ENCODE measurements at places on chromosomes 12 and 14. TPM values are rescaled to one million over a fixed set of nuclear protein-coding genes. Genes with fewer than 3 reads are reported as not detected.
A peak's percentile ranks its signal among the peaks of the same experiment; 100 is the strongest.

GRCh38 chr14:55893705-55894104 lies 224.5 kb upstream of the PELI2 start:
- no peak for DNase-seq

GRCh38 chr14:89621791-89622638 lies 205.0 kb upstream of the FOXN3 start:
- no peak for DNase-seq

- DNase-seq: no peak
Observed at GRCh38 chr14:22384167-22384549, 204.9 kb downstream of the DAD1 start.

DNA sequence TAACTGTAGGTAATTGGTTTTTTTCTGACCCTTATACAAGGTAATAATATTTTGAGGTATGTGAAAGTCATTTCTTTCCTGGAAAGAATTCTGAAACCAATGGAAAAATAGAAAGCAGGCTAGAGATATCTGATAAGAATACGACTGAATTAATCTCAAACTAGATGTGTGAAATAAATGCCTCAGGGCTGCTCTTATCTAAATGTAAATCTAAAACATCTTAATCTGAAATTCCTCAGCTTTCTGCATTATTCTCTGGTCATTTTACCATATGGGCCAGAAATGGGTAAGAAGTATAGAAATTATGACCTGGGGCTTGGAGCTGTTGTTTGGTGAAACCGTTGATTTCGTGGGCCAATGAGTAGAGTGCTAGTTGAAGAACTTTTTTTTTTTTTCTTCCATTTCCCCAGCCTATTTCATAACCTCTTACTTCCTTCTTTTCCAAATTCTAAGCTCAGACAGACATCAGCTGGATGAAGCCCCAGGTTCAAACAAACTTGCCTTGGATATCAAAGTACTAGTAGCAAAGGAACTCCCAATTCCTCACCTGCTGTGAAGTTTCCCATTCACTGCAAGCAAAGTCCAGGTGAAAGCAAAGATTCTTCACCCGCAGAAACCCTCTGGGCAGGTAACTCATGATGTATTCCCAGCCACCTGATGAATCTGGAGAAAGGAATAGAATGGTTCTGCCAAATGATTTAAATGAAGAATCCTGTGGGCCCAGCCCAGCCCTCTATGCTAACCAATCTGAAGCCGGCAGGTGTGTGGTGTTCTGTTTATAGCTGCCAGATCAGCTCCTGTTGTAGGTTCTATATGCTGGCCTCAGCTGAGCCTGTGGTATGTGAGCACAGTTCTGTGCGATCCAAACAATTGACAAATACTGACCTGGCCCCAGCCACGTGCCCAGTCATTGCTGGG lies 9.7 kb upstream of the FOS start:
- DNase-seq: peak; percentile 9

DNA sequence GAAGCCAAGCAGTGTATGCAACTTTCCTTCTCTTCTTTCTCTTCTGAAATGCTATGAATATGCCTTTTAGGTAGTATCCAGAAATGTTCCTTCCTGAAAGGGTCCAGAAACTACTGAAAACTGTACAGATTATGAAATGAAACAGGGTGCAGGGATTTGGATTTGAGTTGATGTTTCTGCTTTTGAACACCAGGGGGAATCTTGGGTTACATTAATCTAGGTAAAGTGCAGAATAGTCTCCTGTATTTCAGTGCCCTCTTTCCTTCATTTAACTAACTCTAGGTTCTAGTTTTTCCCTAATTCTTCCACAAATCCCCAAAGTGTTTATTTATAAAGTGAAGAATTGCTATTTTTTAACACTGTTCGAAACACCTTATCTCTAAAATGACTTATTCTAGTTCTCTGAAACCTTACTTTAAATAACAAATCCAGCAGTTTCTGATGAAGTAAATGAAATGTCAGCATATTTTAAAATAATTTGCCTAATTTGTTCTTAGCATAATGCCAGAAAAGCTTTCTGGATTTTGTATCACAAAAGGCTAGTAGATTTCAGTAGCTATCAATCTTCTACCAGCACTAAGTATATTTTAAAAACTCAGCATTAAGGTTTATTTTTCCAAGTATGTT lies 111.9 kb downstream of the LRRK2 start:
- no peak for DNase-seq

DNA sequence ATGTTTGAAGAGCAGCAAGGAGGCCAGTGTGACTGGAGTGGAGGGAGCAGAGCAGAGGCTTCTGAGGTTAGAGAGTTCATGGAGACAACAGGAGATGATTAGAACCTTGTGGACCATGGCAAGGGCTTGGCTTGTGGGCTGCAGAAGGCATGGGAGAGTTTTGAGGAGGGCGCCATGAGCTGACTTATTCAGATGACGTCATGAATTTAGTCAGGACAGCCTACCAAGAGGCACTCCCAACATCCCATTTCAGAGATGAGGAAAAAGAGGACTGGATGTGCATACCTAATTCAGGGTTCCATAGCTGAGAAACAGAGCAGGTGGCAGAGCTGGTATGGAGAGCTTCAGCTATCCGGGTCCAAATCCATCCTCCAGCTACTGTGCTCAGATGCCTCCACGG lies 101.8 kb downstream of the PLXNC1 start:
- DNase-seq: no peak

Gene SOAT2
- total RNA-seq: 0.35 TPM

Gene SLC25A47
- total RNA-seq: 0.23 TPM

Gene DEPDC4
- total RNA-seq: 6.7 TPM

Gene KCNC2
- total RNA-seq: not detected
